ENCODE measurements at places on chromosomes 7 and 10.

DNA sequence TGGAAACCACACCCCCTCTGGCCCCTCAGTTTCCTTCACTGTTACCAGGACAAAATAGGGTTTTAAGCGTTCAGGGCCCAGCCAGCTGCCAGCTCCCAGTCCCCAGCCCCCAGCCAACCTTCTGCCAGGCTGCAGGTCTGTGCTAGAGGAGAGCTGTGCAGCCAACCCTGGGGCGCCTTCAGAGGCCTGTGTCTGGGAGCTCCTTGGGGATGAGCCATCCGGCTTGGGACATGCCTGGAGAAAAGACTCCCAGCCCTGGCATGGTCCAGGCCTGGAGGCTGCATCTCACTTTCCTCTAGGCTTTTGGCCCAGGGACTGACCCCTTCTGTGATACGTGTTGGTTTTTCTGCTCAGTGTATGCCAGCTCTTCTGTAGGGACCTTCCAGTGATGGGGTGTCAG, 487.6 kb upstream of the MGMT start:
- DNase-seq, result no peak

DNA sequence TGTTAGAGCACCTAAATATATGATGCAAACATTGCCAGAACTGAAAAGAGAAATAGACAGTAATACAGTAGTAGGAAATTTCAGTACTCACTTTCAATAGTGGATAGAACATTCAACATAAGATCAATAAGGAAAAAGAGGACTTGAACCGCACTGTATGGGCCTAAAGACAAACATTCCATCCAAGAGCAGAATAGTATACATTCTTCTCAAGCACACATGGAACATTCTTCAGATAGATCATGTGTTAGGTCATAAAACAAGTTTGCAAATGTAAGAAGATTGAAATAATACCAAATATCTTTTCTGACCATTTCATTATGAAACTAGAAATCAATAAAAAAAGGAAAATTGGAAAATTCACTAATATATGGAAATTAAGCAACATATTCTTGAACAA, 185.4 kb upstream of the FOXP2 start:
- no peak for DNase-seq

DNA sequence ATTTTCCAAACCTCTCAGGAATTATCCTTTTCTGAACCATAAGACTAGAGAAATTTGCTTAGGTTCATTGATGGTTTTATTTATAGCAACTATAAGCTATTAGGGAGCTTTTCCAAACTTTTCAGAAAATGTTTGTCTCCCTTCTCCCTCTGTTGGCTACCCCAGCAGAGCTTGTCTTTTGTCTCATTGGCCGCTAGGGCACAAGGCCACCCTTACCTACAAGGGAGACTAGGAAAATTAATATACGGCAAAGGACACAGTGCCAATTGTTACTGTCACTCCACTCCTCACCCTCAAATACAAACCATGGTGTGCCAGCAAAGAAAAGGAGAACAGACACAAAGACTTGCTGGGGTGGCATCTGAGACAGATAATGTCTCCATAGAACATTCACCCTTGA, 471.4 kb downstream of the XPNPEP1 start:
- DNase-seq, result no peak

GRCh38 chr7:47551668-47552440, 30.1 kb downstream of the TNS3 start:
- no peak for DNase-seq

DNA sequence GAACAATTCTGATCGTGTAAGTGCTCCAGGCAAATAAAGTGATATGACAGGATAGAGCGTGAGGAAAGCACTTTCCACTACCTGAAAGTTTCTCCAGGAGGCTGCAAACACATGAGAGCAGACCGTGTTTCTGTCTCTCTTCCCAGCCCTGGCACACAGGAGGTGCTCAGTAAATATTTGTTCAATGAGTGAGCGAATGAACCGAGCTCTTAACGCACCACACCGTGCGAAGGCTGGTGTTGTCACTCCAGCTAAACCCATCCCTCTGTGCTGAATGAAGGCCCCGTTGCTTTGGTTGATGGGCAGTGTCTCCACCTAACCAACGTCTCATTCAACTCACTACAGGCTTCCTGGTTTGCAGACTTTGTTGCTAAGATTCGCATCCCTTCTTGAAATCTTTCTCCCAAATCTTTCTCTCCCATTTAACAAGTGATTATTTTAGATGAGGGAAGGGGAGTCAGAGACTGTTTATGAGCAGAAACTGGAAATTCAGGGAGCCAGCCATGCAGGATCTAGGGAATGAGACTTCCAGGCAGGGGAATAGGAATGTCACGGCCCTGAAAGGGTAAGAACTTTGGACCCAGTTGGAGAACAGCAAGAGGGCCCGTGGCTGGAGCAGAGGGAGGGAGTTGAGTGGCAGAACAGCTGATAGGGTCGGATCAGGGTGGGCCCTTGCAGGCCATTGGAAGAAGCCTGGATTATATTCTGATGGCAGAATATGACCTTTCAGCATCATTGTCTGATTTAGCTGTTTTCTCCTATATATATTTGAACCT, 282.6 kb downstream of the CAMK1D start:
- DNase-seq, result no peak

DNA sequence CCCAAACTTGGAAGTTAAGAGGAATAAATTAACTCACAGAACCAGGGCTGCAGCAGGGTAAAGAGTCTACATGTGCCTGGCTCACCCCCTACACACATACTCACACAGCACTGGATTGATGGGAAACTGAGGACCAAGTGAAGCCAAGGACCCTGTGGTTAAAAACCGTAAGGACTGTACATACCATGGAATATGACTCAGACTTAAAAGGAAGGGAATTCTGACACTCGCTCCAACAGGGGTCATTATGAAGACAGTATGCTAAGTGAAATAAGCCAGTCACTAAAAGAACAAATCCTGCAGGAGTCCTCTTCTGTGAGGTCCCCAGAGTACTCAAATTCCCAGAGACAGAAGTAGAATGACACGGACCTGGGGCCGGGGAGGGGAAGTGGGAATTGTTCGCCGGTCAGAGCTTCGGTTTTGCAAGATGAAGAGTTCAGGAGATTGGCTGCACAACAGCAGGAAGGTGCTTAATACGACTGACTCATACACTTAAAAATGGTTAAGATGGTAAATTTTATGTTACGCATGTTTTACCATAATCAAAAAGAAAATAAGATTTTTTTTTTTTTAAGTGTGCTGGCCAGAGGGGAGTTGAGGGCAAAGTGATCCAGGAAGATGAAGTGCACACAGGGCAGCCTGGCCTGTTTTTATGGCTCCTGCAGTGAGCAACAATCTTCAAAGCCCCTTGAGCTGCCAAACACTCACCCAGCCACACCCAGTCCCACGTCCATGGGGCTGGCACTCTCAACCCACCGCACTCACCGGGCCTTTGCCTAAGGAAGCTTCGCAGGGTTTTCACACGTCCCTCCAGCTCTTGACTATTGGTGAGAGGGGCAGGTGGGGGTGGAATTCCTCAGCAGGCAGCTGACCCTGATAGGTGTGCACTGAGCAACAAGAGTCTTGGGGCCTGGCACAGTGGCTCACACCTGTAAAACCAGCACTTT, 26.4 kb downstream of the DRGX start:
- DNase-seq, result no peak

DNA sequence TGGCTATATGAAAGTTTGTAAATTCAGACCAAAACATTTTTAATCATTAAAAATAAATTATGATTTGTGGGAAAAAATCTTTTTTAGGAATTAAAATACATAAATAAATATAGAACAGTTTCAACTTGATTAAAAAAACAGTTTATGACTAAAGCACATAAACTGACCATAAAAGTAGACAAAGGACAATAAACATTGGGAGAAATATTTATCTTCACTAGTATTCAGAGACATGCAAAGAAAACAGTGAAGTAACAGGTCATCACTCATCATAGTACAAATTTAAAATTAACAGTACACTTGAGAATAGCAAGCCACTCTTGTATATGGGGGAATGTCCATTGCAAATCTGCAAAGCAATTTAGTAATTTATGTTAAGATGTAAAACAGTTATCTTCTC, 28.0 kb upstream of the CELF2 start:
- DNase-seq, result no peak

GRCh38 chr7:104650991-104651640, 322.7 kb downstream of the LHFPL3 start:
- no peak for DNase-seq

- DNase-seq, result no peak
Measured at GRCh38 chr7:15620491-15621185, 58.8 kb upstream of the AGMO start.

- no peak for DNase-seq
Measured at GRCh38 chr10:96310321-96310669, 6.1 kb downstream of the DNTT start.

GRCh38 chr7:90222811-90223725, 11.5 kb downstream of the STEAP2 start:
- no peak for DNase-seq

- DNase-seq, result no peak
Measured at GRCh38 chr10:100775386-100775785, 30.0 kb downstream of the PAX2 start.

DNA sequence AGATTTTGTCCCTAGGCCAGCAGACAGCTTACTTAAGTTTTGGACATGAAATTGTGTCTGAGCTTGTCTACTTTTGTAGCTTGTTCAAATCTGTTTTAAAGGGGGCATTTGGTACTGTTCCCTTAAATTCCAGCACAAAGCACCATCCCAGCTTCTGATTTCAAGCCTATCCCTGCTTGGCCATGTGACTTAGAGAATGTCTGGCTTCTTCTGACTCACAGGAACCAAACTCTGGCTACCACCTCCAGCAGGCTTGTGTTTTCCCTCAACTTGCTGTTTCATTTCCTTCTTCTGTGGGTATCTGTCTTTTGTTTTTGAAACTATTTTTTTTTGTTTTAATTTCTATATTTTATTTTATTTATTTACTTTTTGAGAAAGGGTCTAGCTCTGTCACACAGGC, 97.9 kb upstream of the FZD8 start:
- DNase-seq, result no peak

- no peak for DNase-seq
Measured at GRCh38 chr7:27605689-27606269, 56.9 kb downstream of the HIBADH start.

DNA sequence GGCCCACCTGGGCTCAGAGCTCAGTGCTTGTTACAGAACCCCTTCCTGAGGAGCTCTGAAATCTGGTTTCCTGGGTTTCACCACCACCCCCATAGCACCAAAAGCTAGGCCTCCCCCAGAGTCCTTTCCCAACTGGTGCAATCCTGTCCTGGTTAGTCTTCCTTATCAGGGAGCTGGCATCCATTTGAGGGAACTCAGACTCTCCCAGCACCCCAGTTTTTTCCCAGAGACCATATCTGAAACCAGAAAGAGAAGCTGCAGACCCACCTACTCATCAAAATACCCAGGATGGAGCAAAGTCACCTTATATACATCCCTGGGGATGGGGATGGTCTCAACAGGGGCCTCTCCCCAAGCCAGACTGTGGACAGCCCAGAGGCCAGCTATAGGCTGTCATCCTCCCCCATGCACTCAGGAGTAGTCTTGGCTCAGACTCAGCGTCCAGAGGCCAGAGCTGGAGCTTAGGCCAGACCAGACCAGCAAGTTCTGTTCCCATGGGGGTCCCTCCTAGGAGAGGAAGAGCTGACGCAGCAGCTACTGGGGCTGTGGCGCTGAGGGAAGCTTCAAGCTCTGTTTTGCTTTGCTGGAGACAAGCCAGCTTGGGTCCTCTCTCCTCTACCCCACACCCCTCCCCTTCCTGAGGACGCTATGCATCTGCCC, 3.0 kb downstream of the TBATA start:
- DNase-seq, result no peak

DNA sequence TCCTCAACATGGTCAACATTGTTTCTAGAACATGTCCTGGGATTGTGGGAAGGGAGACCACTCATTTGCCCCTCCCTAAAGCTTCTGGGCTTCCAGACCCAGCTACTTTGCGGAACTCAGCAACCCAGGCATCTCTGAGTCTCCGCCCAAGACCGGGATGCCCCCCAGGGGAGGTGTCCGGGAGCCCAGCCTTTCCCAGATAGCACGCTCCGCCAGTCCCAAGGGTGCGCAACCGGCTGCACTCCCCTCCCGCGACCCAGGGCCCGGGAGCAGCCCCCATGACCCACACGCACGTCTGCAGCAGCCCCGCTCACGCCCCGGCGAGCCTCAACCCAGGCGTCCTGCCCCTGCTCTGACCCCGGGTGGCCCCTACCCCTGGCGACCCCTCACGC, at the start of gene EPO:
Gene EPO (plus strand): TSS at position 190 of the 392 bp plus-strand sequence. CDS start 513 bp downstream, outside the sequence.
- DNase-seq, result no peak

All from stimulated activated CD4-positive, alpha-beta T cell treated with anti-CD3 and anti-CD28 coated beads, Interleukin-1b, Interleukin-23, amount 100 ng/mL, for 1 hour (primary cell).